Germinal center (tissue), 1 donor: ENCODE measurements at places on chromosomes 1 and 21.

- DNase-seq = no peak
These were observed 45.4 kb upstream of the TDRD10 start for GRCh38 chr1:154456631-154457030.

DNA sequence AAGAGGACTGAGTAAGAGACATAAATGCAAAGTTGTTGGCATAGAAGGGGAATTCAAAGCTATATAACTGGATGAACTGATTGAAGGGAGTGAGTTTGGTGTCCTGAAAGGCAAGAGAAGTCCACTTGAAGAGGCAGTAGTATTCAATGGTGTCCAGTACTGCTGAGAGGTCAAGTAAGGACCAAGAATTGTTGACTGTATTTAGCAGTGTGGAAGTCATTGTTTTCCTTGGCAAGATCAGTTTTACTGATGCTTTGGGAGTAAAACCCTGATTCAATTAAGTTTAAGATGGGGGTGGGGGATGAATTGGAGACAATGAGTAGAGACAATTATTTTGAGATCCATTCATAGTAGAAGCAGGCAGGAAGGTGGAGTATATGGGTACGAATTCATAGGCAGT is 5.8 kb upstream of the LRRC8D start:
- DNase-seq = no peak

DNA sequence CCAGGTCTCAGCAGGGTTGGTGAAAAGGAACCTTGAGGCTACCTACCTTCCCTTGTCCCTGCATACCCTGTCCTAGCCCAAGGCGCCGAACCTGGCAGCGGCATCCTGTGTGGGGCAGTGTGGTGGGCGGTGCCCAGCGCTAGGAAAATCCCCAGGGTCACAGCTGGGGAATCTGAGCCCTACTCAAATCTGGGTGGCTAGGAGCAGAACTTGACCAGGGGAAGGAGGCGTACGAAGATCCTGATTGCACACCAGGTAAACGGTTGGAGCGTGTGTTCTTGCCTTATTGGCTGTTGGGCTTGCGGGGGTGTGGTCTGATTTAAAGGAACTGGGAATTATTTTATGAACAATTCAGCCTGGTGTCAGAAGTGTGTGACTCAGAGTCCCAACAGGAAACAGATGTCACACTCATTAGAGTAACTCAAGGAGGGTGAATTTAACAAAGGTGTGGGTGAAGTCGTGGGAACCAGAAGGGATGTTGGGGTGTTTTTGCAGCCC is 118.6 kb downstream of the LRIG2 start:
- DNase-seq = peak; percentile 35

- no peak for DNase-seq
These were observed 8.5 kb upstream of the CTRC start for GRCh38 chr1:15429701-15430149.

DNA sequence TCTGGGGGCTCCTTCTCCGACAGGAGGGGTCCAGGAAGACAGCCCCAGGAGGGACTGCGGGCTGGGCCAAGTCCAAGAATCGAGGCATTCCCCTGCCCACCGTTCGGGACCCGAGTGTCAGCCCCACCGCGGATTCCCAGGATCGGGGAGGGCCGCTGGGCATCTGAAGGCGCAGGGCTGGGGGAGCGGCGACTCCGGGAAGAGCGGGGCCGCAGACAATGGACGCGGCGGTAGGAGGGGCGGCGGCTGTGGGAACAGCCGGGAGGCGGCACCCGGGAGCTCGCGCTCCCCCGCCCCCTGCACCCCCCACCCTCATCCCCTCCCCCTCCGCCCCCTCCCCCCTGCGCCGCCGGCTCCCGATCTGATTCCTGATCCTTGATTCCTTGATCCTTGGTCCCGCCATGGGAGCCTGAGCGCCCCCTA is at the start of gene VANGL2:
Gene VANGL2 (plus strand): TSS at position 342 of the 423 bp plus-strand sequence. CDS start 15,274 bp downstream, outside the sequence.
- DNase-seq = peak; percentile 78

DNA sequence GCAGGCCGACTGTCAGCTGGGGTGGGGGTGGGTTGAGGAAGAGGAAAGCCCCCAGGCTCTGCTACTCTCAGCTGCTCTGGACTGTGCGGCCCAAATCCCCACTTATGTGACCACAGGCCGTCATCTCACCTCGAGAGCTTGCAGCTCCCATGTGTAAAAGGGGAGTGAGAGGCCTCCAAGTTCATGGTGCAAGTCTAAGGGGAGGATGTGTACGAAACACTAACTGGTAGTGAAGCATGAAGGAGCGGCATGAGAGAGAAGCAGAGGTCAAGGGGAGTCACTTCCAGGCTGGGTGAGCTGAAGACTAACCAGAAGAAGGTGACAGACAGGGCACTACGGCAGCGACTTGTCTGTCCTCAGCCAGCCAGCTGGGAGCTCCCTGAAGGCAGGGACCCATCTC is 43.8 kb downstream of the GLIS1 start:
- DNase-seq = no peak

DNA sequence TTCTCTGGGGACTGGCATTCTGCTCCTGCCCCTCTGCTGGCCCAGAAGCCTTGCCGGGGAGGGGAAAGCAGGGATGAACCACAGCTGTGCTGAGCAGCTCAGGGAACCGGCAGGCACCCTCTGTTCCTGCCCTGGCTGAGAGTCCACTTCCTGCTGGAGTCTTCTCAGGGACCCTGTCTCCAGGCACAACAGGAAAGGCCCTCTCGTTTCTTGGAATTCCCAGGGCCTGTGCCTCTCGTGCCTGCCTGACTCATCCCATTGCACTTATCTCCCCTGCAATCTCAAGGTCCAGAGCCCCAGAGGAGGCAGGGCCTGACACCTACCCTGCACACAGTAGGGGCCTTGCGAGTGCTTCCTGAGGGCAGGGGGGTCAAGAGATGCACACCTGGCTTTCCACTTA is 1.1 kb upstream of the EDN2 start:
- DNase-seq = no peak

- no peak for DNase-seq
These were observed 1.9 kb upstream of the CFH start for GRCh38 chr1:196649990-196650389.

DNA sequence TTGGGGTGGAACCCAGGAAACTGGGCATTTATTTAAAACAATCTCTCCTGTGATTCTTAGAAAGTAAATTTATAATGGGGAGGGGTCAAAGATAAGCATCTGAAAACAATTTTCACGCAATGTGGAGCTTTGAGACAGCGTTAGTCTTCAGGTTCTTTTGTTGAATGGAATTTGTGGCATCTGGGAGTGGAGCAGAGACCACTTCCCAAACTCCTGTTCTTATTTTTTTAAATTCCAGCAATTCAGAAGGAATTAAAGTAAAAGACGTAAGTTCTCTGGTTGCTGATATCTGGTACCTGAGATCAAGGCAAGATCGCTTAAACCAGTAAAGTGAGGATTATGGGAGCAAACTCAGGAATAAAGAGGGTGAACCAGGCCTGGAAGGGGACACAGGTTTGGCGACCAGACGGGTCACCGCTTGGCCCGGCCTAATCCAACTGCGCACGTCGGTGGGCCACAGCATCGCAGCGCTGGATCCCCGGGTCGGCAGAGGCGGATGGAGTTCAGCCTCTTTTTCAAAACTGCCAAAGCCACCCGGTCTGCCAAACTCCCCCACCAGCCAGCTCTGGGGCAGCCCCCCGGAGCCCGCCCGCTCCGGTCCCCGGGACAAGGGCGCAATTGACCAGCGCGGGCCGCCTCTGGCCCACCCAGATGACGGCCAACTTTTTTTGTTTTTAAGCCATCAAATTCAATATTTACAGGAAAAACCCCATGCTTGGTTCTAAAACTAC is 754 bp upstream of the PDPN start:
- DNase-seq = no peak

- DNase-seq = no peak
These were observed 47.9 kb downstream of the GRIK3 start for GRCh38 chr1:36986241-36986985.

DNA sequence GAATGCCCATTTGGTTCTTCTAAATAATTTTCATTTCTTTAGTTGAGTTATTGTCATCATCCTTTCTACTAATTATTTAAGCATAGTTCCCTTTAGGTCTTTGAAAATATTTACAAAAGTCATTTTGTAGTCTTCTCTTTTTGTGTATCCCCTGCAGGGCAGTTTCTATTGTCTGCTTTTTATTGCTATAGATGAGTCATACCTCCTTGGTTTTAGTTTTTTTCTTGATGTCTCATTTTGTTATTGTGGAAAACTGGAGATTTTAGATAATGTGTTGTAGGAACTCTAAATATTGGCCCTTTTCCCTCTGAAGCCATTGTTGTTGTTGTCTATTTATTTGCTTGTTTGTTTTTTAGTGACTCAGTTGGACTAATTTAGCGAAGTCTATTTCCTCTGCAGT is 387.9 kb downstream of the NUF2 start:
- DNase-seq = no peak

- no peak for DNase-seq
These were observed 155.1 kb downstream of the PTPRU start for GRCh38 chr1:29391362-29391880.

DNA sequence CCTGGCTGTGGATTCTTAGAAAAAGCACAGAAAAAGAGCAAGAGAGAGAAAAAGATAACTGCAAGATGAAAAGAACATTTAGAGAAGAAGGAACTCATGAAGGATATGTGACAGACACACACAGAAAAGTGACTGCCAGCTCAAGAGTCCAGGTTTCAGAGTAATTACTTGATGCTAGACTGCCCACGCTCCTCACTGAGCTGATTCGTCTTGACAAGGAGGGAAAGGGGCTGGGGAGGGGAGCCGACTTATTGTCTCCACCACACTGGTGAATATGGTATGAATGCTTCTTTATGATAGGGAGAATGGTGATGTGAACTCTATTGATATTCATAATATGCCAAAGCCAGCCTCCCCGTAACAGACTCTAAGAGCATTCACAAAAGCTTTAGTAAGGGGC is 140.4 kb downstream of the BRINP2 start:
- DNase-seq = no peak

DNA sequence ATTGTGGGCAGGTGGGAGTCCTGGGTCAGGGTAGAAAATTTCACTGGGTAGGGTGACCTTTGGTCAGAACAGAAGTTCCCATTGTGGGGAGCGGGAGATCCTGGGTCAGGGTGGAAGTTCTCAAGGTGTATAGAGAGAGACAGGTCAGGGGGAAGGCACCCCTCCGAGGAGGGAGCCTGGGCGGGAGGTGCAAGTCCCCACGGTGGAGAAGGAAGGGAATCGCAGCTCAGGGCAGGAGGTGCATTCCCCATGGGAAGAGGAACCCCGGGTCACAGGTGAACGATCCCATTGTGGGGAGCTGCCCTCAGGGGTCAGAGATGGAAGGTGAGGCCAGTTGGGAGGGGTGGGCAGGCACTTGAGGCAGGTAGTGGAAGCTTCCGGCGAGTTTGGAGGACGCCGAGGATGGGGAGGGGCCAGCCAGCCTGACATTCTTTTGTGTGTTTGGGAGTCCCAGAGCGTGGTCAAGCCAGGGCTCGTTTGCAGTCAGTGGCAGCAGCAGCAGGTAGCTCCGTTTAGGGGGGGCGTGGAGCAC is 637 bp downstream of the LYPLA2 start:
- DNase-seq = peak; percentile 50

GRCh38 chr21:45839274-45839673 is 142.3 kb upstream of the COL6A1 start:
- DNase-seq = no peak

DNA sequence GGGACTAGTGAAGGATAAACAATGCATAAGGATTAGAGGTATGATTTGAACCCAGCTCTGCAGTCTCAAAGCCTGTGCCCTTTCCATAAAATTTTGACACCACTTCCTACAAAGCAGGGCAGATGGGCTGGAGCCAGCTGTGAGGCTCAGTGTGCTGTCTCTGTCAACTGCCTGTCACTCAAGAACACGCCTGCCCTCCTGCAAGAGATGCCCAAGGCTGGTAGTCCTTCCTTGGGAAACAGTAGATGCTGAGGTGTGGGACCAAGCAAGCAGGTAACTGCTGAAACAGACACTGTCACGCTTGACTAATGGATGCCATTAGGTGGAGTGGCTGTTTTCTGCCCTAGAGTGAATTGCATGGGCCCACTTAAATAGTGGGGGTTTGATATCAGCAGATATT is 402.0 kb downstream of the PTPRU start:
- no peak for DNase-seq

GRCh38 chr1:200180821-200181220 is 153.3 kb downstream of the NR5A2 start:
- no peak for DNase-seq

DNA sequence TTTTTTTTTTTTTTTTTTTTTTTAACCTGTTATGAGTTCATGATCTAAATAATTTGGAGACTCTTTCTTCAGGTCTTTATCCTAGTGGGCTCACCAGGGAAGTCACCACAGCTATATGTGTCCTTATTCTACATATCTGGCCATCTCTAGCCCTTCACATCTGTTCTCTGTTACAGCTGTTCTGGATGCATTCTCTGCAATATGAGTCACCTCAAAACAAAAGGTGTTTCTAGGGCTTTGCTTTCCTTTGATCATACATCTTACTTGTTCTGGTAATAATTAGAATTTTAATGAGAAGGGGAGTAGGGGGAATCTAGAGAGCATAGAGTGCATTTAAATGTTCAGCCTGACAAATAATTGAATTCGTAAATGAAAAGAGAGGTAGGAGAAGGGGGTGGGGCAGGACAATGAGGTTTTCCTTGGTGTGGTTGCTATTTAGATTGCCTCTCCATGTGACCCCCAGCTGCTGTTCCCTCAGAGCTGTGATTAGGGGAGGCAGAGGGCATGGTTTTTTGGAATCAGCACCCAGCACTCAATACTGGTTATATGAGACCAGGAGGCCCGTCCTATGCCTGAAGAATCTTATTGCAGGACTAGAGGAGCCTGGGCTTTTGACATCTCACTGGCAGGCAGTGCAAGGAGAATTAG is 8.0 kb downstream of the SYT6 start:
- no peak for DNase-seq

DNA sequence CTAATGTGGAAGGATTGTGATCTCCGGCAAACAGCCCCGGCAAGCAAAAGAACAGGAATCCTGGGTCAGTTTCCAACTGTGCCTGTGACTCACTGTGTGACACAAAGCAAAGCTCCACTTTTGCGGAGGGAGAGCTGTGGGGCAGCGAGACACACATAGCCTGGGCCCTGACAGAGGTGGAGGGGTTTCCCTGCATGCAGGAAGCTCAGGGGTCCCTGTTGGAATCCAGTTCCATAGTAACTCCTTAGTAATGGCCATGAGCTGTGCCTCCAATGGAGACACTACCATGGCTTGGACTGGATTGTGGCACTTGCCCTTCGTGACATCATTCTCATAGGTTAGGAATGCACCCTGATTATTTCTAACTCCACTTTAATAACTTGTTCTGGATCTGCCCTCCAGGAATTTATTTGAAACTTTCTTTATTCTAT is 47.0 kb upstream of the ATF3 start:
- DNase-seq = no peak

- no peak for DNase-seq
These were observed 13.8 kb downstream of the WLS start for GRCh38 chr1:68218490-68218889.

DNA sequence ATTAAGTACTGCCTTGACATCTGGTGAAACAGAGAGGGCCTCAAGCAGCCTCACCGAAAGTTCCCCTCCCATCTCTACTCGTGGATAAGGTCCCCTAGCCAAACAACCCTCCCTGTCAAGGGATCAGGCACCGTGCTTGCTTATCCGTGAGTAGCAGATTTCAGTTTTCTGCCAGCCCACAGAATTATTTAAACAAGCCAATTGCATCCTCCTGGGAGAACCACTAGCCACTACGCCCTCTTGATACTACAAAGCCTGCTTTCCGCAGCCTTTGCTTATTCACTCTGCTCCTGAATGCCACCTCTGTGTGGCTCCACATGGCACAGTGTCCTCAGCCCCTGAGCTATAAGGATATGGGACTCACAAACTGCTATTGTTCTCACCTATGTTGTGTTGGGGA is 5.9 kb upstream of the TFF2 start:
- no peak for DNase-seq

GRCh38 chr1:182175361-182175931 is 113.9 kb upstream of the ZNF648 start:
- no peak for DNase-seq

GRCh38 chr21:15363921-15364320 is 299.1 kb upstream of the NRIP1 start:
- no peak for DNase-seq
